Vagina (tissue), 2 donors: ENCODE measurements at places on chromosomes 4 and X.

- no peak for DNase-seq
These were observed 191.1 kb downstream of the NAA11 start for GRCh38 chr4:79134767-79135166.

DNA sequence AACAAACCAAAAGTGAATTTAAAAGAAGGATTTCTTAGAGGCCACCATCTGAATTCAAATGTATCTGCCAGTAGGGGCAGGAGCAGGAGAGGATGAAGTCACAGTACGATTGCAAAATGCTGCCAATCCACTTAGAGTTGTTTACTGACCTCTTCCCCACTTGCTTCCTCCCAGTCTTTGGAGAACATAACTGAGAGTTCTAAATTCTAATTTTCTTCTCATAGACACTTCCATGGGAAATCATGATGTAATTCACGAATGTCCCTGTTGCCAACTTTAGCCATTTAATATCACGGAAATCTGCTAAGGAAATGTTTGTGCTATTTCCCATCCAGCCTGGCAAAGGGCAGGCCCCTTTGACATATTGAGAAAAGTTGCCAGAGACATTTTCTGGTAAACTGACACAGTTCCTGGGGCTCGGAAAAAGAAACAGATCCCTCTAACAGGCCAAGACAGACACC lies 33.6 kb upstream of the NOCT start:
- no peak for DNase-seq

GRCh38 chr4:26194764-26195163 lies 126.0 kb upstream of the RBPJ start:
- DNase-seq = no peak

DNA sequence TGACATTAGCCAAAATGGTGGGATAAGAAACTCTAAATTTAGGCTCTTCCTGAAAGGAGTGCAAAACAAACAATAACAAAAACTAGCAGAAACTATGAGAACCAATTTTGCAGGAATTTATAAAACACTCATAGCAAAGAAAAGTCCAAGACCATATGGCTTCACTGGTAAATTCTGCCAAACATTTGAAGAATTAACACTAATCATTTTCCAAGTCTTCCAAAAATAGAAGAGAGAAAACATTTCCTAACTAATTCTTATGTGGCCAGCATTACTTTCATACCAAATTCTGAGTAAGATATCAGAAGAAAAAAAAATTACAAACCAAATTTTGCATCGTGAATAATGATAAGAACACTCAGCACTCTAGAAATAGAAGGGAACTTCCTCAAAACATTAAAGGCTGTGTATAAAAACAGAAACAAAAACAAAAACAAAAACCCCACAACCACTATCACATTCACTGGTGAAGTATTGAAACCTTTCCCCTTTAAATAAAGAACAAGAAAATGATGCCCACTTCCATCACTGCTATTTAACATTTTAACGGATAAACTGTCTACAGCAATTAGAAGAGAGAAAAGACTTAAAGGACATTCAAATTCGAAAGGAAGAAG lies 524.3 kb upstream of the GALNTL6 start:
- DNase-seq = no peak

DNA sequence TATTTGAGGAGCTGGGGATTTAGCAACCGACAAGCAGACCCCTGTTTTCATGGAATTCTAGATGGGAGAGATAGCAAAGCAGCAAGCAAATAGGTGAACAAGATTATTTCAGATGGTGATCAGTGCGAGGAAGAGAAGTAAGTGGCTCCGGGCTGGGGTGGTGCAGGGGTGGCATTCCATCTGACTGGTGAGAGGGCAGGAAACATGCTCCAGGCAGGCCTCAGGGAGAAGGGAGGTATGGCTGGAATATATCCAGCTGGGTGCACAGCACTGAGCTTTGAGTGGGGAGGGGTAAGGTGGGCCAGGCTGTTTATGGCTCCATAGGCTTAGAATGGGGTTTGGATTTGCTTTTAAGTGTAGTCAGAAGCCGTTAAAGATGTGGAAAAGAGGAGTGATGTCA lies 21.2 kb downstream of the PTTG2 start:
- no peak for DNase-seq

DNA sequence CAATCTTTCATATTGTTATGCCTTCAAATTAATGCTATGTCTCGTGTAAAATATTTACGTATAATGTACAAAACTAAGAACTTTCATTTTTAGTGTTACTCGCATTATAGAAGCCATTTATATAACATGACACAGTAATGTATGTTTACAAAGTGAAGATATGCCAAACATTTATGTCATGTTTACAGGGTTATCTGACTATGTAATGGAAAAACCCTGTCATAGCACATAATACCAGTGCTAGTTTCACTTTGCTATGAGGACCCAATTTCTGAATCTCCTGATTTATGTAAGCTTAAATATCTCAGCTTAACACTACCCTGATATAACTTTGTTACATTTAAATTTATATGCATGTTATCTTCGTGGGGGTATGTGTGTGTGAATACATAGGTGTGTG lies 233.1 kb downstream of the FAT4 start:
- DNase-seq = no peak

GRCh38 chrX:38211891-38212635 lies 8.6 kb downstream of the SRPX start:
- no peak for DNase-seq

DNA sequence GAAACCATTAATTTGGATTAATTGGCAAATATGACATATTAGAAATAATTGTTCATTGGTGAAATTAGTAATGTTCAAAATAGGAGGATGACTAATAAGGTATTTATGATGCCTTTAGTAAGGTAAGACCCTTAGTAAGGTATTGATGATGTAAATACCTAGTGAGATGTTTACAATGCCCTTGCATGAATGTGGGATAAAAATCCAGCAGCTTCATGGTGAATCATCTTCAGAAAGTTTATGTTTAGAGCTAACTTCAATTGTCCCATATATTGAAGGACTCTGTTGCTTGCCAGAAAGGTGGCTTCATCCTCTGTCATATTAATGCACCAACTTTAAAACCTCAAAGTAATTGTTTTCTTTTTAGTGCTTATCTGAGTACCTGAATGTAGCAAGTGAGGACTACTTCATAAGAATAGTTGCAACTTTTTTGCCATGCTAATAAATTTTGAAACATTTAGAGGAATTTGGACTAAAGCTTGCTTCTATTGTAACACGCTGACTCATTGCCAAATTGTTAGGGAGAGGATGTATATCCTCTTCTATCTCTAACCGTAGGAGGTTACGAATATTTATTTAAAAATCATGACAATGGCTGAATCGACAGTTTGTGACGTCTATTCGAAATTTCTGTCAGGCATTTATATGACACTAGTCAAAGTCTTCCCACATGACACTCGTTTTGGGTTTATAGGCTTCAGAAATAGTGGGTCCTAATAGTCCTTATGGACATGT lies 174.1 kb upstream of the HS3ST1 start:
- DNase-seq = no peak

- no peak for DNase-seq
These were observed 52.4 kb downstream of the ITIH6 start for GRCh38 chrX:54745676-54746075.

DNA sequence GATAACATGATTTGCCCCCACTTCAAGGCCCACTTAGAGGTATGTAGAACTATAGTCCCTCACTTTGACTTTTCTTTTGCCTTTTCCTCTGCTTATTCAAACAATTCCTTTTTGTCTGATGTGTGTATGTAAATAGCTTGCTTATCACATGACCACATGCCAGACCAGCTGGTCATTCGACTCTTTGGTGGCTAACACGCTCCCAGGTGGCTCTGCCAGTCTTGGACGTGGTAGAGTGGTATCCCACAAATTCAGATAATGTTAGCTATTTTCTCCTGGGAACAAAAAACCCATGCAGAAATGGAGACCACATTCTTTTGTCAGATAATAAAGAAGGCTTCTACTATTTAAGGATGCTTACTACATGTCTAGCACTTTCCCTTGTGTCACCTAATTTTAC lies 47.9 kb downstream of the ARHGAP24 start:
- DNase-seq = no peak

- no peak for DNase-seq
These were observed 1.1 kb downstream of the KLHL15 start for GRCh38 chrX:24025741-24026403.

DNA sequence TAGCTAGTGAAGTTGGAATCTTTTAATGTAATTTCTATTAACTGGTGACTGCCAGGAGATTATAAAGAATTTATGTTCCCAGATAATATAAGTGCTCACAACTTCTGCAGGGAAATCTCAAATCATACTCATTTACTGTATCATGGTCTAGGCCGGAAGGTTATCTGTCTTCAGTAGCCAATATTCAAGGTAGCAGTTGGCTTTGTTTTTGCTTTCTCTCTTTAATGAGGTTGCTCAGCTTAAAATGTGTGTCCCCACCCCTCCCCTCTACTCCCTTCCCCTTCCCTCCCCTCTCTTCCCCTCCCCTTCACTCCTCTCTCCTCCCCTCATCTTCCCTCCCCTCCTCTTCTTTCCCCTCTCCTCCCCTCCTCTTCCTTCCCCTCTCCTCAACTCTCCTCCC lies 117.6 kb downstream of the HPGD start:
- DNase-seq = no peak

DNA sequence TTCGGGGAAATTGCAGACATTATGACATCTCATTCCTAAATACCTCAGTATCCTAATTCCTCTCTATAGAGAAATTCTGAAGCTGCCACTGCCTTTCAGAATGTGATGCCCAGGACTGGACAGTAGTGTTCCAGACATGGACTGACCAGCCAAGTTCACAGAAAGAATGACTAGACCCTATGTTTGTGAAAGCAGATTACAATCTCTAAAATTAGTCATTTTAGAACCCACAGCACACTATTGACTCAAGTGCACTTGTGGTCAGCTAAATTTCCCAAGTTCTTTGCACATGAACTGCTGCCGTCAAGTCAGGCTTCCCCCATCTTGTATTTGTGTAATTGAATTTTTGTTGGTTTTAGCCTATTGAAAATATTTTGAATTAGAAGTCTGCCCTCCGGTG lies 81.0 kb upstream of the ESX1 start:
- DNase-seq = no peak

DNA sequence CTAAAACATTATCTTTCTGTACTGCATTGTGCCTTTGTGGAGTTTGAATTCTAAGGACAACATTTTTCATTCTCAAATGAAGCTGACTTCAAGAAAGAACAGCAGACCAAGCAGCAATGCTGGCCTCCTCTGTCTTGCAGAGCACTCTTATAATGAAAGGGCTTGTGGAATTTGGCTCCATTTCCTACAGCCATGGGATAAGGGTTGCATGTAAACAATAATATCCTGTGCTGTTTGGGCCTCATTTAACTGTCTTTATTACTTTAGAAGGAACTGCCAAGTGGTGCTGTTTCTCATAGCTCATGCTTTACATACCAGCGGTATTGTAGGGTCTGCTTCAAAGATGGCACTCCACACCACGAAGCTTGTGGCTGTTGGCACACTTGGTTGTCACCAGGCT lies 111.4 kb upstream of the EOLA2 start:
- no peak for DNase-seq

- no peak for DNase-seq
These were observed 26.0 kb downstream of the LRP2BP start for GRCh38 chr4:185369731-185370130.

DNA sequence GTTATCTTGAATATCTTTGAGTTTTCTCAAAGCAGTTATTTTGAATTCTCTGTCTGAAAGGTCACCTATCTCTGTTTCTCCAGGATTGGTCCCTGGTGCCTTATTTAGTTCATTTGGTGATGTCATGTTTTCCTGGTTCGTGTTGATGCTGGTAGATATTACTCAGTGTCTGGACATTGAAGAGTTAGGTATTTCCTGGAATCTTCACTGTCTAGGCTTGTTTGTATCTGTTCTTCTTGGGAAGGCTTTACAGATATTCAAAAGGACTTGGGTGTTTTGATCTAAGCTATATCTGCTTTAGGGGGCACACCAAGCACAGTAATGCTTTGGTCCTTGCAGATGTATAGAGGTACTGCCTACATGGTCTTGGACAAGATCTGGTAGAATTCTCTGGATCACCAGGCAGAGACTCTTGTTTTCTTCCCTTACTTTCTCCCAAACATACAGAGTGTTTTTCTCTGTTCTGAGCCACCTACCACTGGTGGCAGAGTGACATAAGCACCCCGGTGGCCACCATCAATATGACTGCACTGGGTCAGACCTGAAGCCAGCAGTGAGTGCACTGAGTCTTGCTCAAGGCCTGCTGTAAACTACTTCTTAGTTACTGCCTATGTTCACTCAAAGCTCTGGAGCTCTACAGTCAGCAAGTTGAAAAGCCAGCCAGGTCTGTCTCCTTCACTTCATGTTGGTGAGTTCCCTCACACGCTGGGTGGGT lies 193.5 kb upstream of the AMOT start:
- DNase-seq = no peak

- DNase-seq = no peak
These were observed 29.0 kb upstream of the UGT2B4 start for GRCh38 chr4:69524706-69525105.
